ENCODE measurements at places on chromosomes 7 and 10. TPM values are rescaled to one million over a fixed set of nuclear protein-coding genes. Genes with fewer than 3 reads are reported as not detected.

PSD gene
- total RNA-seq, result 3.9 TPM

CALHM1 gene
- total RNA-seq, result not detected

CLRN3 gene
- total RNA-seq, result not detected

TMEM120A gene
- 25.5 TPM for total RNA-seq

TAS2R38 gene
- total RNA-seq, result not detected

HEPACAM2 gene
- not detected for total RNA-seq

FAM241B gene
- 0.87 TPM for total RNA-seq

CPED1 gene
- 117 TPM for total RNA-seq

CLDN4 gene
- total RNA-seq, result 58.2 TPM

FKBP6 gene
- total RNA-seq, result under 0.01 TPM

RASSF4 gene
- total RNA-seq, result 6.0 TPM

ZNF777 gene
- 6.4 TPM for total RNA-seq

TECPR1 gene
- 26.6 TPM for total RNA-seq

CLDN15 gene
- 3.5 TPM for total RNA-seq

ARID5B gene
- 49.0 TPM for total RNA-seq

NXPH1 gene
- total RNA-seq, result not detected

GSTO2 gene
- 1.7 TPM for total RNA-seq

SLC29A4 gene
- 3.6 TPM for total RNA-seq

STK32C gene
- total RNA-seq, result 10.1 TPM

GIMAP7 gene
- not detected for total RNA-seq

All from uterine smooth muscle cell (primary cell).